Right lobe of liver (tissue), 6 donors: ENCODE measurements at places on chromosomes 4 and X.

- H3K4me3 ChIP-seq = peak overlapping the region; percentile 19
- DNase-seq = no peak
- no peaks in the 10 kb centered on the region for H3K27me3 ChIP-seq
- peak overlapping the region; percentile 2 for H3K27ac ChIP-seq
Measured at GRCh38 chr4:104907991-104908390, 238.7 kb upstream of the TET2 start.

DNA sequence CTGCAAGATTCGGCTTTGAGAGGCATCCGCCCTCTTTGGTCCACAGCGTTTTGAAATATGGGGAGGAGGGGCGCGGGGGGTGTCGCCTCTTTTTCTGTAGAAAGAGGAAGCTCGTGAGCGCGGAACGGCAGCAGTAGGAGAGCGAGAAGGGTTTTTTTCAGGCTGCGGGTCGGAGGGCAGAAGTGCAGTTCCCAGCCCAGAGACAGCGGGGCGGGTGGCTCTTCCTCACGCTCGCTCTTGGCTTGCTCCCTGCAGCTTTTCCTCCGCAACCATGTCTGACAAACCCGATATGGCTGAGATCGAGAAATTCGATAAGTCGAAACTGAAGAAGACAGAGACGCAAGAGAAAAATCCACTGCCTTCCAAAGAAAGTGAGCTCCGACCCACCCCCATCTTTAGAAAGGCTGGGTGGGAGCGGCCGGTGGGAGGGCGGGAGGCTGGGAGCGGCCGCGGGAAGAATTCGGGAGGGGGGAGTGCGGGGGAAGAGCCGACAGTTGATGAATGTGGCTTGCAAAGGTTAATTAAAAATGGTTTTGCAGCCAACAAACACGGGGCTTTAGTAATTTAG, 1.2 kb downstream of the TMSB4X start:
- H3K4me1 ChIP-seq = no peaks in the 10 kb centered on the region
- peak overlapping the region; percentile 70 for H3K4me3 ChIP-seq
- H3K27me3 ChIP-seq = peaks cover 3% of the 10 kb centered on the region
- H3K36me3 ChIP-seq = no peaks in the 10 kb centered on the region
- peak overlapping the region; percentile 91 for H3K27ac ChIP-seq
- peak; percentile 54 for DNase-seq

GRCh38 chr4:113294908-113295307, 245.5 kb downstream of the ANK2 start:
- H3K27me3 ChIP-seq = no peaks in the 10 kb centered on the region
- H3K4me1 ChIP-seq = no peaks in the 10 kb centered on the region
- no peaks in the 10 kb centered on the region for H3K36me3 ChIP-seq
- no peak for DNase-seq

DNA sequence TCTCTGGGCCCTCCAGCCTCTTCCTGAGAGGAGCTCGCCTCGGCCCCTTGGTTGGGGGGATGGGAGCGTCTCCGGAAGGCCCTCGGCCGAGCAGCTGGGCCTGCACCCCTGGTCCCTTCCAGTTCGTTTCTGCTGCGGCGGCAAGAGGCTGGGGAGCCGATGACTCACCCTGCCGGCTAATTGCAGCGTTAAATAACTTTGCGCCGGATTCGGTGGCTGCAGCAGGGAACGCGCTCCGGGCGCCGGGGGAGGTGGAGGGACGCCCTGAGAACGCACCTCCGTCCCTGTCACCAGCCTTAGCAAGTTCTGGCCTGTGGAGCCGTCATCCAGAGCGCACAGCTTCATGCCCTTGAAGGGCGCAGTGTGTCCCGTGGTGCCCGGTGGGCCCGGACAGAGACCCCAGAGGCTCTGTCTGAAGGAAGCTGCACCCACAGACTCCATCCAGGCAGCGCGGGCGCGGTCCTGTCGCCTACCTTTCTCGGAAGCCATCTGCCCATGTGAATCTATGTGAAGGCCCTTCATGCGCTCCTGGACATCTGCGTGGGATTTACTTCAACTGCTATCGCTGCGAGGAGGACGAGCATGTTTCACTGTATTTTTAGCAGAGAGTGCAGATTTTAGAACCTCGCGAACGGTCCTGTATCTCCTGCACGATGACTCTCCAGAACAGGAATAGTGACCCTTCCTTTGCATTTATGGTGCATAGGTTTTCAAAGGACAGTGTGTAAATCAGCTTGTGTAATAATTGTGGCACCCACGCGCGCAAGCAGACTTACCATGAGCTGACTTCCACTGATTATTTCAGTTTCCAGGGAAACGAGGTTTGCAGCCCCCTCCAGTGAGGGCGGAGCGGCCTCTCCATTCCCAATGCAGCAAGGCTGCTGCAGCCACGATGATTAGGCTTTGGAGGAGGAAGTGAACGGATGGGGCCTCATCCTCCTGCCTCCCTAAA, 1.7 kb upstream of the TMEM271 start:
- H3K36me3 ChIP-seq = no peaks in the 10 kb centered on the region
- H3K4me3 ChIP-seq = no peak overlapping the region
- no peaks in the 10 kb centered on the region for H3K4me1 ChIP-seq
- no peak overlapping the region for H3K27ac ChIP-seq

GRCh38 chr4:89324671-89325070, 17.1 kb upstream of the GPRIN3 start:
- no peak for DNase-seq
- H3K36me3 ChIP-seq = no peaks in the 10 kb centered on the region
- H3K27me3 ChIP-seq = no peaks in the 10 kb centered on the region
- no peak overlapping the region for H3K4me3 ChIP-seq
- H3K27ac ChIP-seq = no peak overlapping the region
